Endothelial cell (in vitro differentiated cells): ENCODE measurements at places on chromosomes 7 and 10.
A peak's percentile ranks its signal among the peaks of the same experiment; 100 is the strongest.

DNA sequence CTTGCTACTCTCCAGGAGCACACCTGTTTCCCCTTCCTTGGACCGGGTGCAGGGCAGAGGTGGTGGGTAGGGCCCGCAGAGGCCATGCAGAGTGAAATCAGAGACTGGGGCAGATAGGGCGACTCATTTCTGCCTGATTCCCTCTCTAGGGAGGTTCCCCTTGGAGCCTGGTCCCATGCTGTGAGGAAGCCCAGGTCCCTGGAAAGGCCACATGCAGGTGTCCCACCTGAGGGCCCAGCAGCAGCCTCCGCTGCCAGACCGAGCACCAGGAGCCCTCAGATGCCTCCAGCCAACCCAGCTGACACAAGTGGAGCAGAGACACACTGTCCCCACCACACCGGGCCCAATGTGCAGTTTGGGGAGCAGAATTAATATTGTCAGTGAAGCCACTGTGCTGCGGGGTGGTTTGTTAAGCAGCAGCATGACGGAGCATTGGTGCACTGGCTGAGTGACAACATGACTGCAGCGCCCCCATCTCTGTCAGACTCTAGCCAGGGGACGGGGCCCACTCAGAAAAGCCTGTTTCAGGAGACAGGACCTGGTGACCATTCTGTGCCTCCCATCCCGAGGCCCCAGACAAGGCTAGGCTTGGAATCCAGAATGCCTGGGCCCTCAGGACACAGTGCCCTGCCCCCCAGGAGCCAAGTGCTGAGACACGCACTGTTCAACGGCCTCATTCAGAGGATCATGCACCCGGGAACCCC is 30.4 kb upstream of the RET start:
- no peak for DNase-seq
- H3K27me3 ChIP-seq: peaks cover 3% of the 10 kb centered on the region
- H3K36me3 ChIP-seq: no peaks in the 10 kb centered on the region
- no peak overlapping the region for H3K27ac ChIP-seq

DNA sequence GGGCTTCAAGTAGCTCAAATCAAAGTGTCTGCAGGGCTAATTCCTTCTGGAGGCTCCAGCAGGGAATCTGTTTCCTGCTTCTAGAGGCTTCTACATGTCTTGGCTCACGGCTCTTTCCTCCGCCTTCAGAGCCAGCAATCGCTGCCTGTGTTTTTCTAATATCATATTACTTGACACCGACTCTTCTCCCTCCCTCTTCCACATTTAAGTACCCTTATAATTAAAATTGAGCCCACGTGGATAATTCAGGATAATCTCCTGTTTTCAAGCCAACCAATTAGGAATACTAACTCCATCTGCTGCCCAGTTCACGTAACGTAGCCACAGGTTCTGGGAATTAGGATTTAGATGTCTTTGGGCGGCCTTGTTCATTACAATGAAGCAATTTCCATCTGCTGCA is 372.2 kb downstream of the DPP6 start:
- H3K27ac ChIP-seq: no peak overlapping the region
- H3K4me3 ChIP-seq: no peak overlapping the region
- H3K4me1 ChIP-seq: no peaks in the 10 kb centered on the region
- no peaks in the 10 kb centered on the region for H3K36me3 ChIP-seq

- no peak overlapping the region for H3K27ac ChIP-seq
- DNase-seq: no peak
- peaks cover 2% of the 10 kb centered on the region for H3K27me3 ChIP-seq
Observed at GRCh38 chr10:69619626-69620025, 10.4 kb upstream of the FAM241B start.

DNA sequence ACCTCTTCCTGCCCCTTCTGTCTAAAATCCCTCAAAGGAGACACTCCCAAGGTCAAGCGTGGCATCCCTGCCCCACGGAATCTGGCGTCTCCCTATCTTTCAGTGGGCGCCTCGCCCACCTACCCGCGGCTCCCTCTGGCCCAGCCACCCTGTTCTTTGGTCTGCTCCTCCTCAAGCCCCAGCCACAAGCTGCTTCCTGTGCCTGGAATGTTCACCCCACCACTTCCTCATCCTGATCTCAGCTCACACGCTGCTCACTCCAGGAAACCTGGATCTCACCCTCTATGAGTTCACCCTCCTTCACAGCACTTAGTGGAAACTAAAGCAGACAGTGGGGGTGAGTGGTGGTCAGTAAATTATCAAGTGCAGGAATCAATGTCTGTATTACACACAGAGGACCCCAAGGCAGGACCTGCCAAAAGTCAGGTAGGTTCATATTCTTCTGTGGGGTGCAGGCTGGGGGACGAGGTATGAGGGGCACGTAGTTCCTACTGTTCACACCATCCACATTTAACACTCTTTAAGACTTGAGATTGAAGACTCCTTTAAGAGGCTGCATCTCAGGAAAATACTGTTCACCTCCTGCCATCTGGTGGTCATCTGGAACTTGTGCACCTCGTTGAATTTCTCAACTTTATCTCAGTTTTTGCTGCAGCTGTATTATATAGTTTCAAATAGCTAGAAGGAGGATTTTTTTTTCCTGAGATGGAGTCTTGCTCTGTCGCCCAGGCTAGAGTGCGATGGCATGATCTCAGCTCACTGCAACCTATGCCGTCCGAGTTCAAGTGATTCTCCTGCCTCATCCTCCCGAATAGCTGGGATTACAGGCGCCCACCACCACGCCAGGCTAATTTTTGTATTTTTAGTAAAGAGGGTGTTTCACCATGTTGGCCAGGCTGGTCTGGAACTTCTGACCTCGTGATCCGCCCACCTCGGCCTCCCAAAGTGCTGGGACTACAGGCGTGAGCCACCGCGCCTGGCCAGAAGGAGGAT is 166.6 kb downstream of the ARHGAP21 start:
- peak overlapping the region; percentile 88 for H3K27ac ChIP-seq
- peaks cover 9% of the 10 kb centered on the region for H3K27me3 ChIP-seq
- peak; percentile 36 for DNase-seq
- H3K4me3 ChIP-seq: peak overlapping the region; percentile 52
- H3K4me1 ChIP-seq: peaks cover 19% of the 10 kb centered on the region

DNA sequence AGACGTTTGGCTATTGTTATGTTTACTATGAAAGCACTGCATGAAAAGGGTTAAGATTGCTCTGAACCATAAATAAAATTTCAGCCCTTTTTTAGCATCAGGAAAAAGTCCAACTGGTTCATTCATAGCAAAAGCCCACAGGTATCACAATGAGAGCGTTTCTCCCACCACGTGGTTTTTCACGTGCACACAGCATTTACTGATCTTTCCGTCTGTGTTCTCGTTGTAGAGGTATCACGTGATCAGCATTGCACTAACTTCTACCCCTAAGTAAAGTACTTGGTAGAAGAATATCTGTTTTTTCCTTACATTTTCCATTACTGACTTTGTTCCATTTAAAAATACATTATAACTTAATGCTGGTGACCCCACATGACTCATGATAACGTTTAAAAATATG is 17.8 kb upstream of the CCDC3 start:
- H3K4me1 ChIP-seq: peaks cover 11% of the 10 kb centered on the region
- peaks cover 2% of the 10 kb centered on the region for H3K27me3 ChIP-seq
- no peaks in the 10 kb centered on the region for H3K36me3 ChIP-seq
- no peak overlapping the region for H3K27ac ChIP-seq

- no peak overlapping the region for H3K27ac ChIP-seq
- peaks cover 3% of the 10 kb centered on the region for H3K4me1 ChIP-seq
- no peak overlapping the region for H3K4me3 ChIP-seq
- H3K27me3 ChIP-seq: peaks cover 6% of the 10 kb centered on the region
- no peak for DNase-seq
Observed at GRCh38 chr10:79027147-79028055, 41.4 kb upstream of the ZMIZ1 start.

DNA sequence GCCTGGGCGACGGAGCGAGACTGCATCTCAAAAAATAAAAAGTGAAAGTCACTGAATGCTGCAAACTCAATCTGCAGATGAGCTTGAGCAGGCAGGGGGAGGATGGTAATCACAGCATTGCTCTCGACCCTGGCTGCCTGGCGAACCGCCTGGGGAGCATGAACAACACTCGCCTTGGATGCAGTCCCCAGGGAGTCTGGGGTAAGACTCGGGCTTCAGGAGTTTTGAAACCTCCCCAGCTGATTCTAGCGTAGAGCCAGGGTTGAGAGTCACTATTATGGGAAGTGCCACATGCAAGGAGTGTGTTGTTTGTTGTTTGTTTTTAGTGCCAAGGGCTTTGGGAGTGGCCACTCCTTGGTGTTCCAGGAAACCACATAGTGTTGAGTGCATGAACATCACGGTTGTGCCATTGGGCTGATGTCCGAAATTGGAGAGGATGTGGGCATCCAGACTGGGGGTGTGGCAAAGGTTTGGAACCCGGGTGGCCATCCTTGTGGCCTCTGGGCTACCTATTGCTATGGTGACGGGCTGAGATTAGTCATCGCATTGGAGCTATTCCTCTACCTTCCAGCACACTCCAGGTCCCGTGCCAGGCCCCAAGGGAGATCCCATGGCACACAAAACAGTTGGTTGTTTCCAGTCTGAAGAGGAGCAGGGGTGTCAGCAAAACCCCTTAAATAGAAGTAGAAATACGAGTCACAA is 92.6 kb downstream of the RGS10 start:
- H3K4me3 ChIP-seq: peak overlapping the region; percentile 67
- H3K36me3 ChIP-seq: peaks cover 56% of the 10 kb centered on the region
- H3K27me3 ChIP-seq: peaks cover 31% of the 10 kb centered on the region
- peaks cover 18% of the 10 kb centered on the region for H3K4me1 ChIP-seq
- DNase-seq: no peak
- peak overlapping the region; percentile 84 for H3K27ac ChIP-seq

DNA sequence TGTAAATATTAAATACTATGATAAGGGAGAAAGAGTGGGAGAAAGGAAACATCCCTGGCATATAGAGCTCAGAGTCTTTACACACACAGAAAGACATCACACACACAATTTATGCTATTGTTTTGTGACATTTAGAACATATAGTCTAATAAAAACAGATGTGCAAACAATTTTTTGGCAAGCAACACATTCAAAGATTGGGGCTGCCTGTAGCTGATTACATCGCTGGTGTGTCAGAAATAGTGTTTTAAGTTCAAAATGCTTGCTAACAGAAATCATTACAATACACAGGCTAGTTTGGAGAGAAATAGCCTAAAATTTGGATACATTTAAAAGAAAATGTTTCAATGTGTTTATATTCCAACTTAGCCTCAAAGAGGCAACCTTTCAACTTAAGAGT is 256.7 kb upstream of the NPVF start:
- H3K27me3 ChIP-seq: peaks cover 1% of the 10 kb centered on the region
- H3K4me1 ChIP-seq: peaks cover 6% of the 10 kb centered on the region
- no peak overlapping the region for H3K4me3 ChIP-seq
- no peak for DNase-seq

DNA sequence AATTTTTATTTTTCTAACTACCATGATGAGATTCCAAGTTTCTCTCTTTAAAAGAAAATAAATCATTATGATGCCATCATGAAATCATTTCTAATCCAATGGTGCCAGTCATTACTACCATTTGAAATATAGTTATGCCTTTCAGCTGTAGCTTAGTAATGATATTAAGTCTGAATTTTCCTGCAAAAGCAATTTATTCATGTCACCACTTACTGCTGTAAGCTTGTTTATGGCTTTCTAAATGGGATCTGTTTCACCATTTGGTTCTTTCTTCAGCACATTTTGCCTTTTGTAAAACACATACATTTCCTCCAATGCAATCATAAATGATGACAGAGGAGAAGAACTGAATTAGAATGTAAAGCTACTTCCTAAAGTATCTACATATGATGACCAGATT is 130.5 kb downstream of the SEM1 start:
- H3K27me3 ChIP-seq: no peaks in the 10 kb centered on the region
- no peak overlapping the region for H3K27ac ChIP-seq
- no peaks in the 10 kb centered on the region for H3K4me1 ChIP-seq
- DNase-seq: no peak
- H3K36me3 ChIP-seq: no peaks in the 10 kb centered on the region
- H3K4me3 ChIP-seq: no peak overlapping the region
